Activated CD4-positive, alpha-beta T cell treated with anti-CD3 and anti-CD28 coated beads, Interleukin-2, amount 10 ng/mL, durations not matched to agents 24 days and 14 days (primary cell): ENCODE measurements at places on chromosomes 3 and 15. TPM values are rescaled to one million over a fixed set of nuclear protein-coding genes. Genes with fewer than 3 reads are reported as not detected.
A peak's percentile ranks its signal among the peaks of the same experiment; 100 is the strongest.

GRCh38 chr3:3699816-3700633 lies 99.2 kb upstream of the LRRN1 start:
- H3K4me1 ChIP-seq = no peaks in the 10 kb centered on the region
- DNase-seq = no peak
- no peak overlapping the region for H3K4me3 ChIP-seq

GRCh38 chr3:72346526-72346926 lies 501.7 kb downstream of the SHQ1 start:
- H3K36me3 ChIP-seq = no peaks in the 10 kb centered on the region
- peaks cover 60% of the 10 kb centered on the region for H3K4me1 ChIP-seq
- no peaks in the 10 kb centered on the region for H3K27me3 ChIP-seq
- peak overlapping the region; percentile 66 for H3K27ac ChIP-seq

GRCh38 chr3:32395496-32395895 lies 3.8 kb downstream of the CMTM7 start:
- H3K4me3 ChIP-seq = peak overlapping the region; percentile 5
- H3K27ac ChIP-seq = peak overlapping the region; percentile 87
- H3K27me3 ChIP-seq = no peaks in the 10 kb centered on the region
- DNase-seq = no peak

Gene RHCG
- total RNA-seq = not detected in 2 replicates

- no peaks in the 10 kb centered on the region for H3K4me1 ChIP-seq
- H3K36me3 ChIP-seq = no peaks in the 10 kb centered on the region
- H3K27ac ChIP-seq = no peak overlapping the region
- DNase-seq = no peak
- H3K4me3 ChIP-seq = no peak overlapping the region
Measured at GRCh38 chr3:178041931-178042330, 494.3 kb upstream of the KCNMB2 start.

- H3K4me3 ChIP-seq = no peak overlapping the region
- H3K27me3 ChIP-seq = no peaks in the 10 kb centered on the region
- H3K27ac ChIP-seq = no peak overlapping the region
- H3K36me3 ChIP-seq = peaks cover 64% of the 10 kb centered on the region
- no peak for DNase-seq
- peaks cover 31% of the 10 kb centered on the region for H3K4me1 ChIP-seq
Measured at GRCh38 chr3:39413691-39414420, 7.3 kb downstream of the RPSA start.

- H3K4me1 ChIP-seq = no peaks in the 10 kb centered on the region
- no peak overlapping the region for H3K4me3 ChIP-seq
- peaks cover 2% of the 10 kb centered on the region for H3K27me3 ChIP-seq
- DNase-seq = no peak
- H3K27ac ChIP-seq = no peak overlapping the region
Measured at GRCh38 chr3:38549957-38550840, 54.1 kb downstream of the EXOG start.

GRCh38 chr3:107943786-107944523 lies 146.9 kb downstream of the CD47 start:
- H3K27me3 ChIP-seq = peaks cover 5% of the 10 kb centered on the region
- H3K36me3 ChIP-seq = no peaks in the 10 kb centered on the region
- H3K27ac ChIP-seq = peak overlapping the region; percentile 28
- no peak overlapping the region for H3K4me3 ChIP-seq

GRCh38 chr15:80870893-80871292 lies 91.7 kb downstream of the CEMIP start:
- H3K27ac ChIP-seq = no peak overlapping the region
- H3K4me3 ChIP-seq = no peak overlapping the region
- DNase-seq = no peak
- no peaks in the 10 kb centered on the region for H3K4me1 ChIP-seq

Gene B4GALT4
- 14.8 and 15.5 TPM in 2 replicates for total RNA-seq

- H3K4me3 ChIP-seq = no peak overlapping the region
- no peak for DNase-seq
- H3K27me3 ChIP-seq = peaks cover 26% of the 10 kb centered on the region
- H3K36me3 ChIP-seq = no peaks in the 10 kb centered on the region
Measured at GRCh38 chr15:61248790-61249189, 19.7 kb upstream of the RORA start.

DNA sequence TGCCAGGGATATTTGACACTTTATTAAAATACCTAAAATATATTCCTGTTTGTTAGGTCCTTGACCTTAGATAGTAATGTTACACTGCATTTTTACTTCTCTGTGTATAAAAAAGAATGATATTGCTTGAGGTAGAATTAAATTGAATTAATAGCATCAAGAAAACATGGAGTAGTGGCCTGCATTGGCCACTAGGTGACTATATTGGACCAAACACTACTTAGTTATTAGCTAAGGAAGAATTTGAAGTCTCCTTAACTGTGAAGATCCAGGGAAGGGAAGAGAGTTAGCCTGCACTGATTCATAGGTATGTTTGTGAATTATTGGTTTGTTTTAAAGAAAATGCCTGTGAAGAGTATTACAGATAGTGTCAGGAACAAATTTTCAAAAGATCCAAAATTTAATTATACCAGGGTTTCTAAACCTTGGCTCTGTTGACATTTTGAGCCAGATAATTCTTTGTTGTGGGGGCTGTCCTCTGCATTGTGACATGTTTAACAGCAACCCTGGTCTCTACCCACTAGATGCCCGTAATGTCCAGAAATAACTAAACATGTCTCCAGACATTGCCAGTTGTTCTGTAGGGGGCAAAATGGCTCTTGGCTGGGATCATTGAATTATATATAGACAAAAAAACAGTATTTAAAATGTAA lies 103.6 kb upstream of the THSD4 start:
- H3K4me1 ChIP-seq = no peaks in the 10 kb centered on the region
- no peak overlapping the region for H3K27ac ChIP-seq
- no peaks in the 10 kb centered on the region for H3K36me3 ChIP-seq
- H3K4me3 ChIP-seq = no peak overlapping the region
- peaks cover 23% of the 10 kb centered on the region for H3K27me3 ChIP-seq
- DNase-seq = no peak

GRCh38 chr15:64193971-64194370 lies 31.1 kb upstream of the PPIB start:
- no peak for DNase-seq
- H3K4me3 ChIP-seq = no peak overlapping the region
- H3K27me3 ChIP-seq = no peaks in the 10 kb centered on the region
- no peak overlapping the region for H3K27ac ChIP-seq
- H3K36me3 ChIP-seq = peaks cover 17% of the 10 kb centered on the region

GRCh38 chr3:13132281-13132680 lies 59.1 kb upstream of the IQSEC1 start:
- DNase-seq = no peak
- H3K27me3 ChIP-seq = peaks cover 20% of the 10 kb centered on the region
- H3K27ac ChIP-seq = no peak overlapping the region
- H3K4me3 ChIP-seq = no peak overlapping the region
